ENCODE measurements at places on chromosomes 5 and 9.

DNA sequence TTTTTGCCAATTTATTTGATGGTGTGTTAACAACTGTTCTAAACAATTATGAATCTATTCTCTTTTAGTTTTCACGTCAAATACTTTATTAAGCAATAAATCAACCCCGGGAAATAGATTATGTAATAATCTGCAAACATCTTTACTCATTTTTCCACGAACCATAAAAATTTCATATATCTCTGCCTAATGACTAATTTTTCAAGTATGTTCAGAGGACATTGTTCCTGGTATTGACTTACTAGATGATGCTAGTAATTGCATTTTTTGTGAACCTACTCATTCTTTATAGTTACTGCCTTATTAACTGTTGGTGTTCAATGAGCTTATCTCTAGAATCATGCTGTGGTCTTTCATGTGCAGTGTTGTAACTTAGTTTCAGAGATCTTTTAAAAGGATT, 41.0 kb upstream of the FBN2 start:
- DNase-seq, result no peak

DNA sequence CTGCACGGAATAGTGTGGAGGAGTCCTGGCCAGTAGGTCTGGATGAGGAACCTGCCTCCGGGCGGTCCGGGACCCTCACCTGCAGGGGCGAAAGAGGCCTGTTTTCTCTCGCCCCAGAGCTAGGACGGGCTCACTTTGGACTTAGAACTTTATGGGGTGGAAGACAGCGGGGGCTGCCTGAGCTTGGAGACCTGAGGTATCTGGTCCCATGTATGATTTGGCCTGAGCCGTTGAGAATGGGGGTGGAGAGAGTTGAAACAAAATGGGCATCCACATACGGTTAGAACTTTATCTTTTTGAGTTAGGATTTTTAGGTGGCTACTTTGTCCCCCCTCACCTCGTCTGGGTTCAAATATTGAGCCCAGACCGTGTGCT, 681 bp upstream of the ETF1 start:
- DNase-seq, result no peak

DNA sequence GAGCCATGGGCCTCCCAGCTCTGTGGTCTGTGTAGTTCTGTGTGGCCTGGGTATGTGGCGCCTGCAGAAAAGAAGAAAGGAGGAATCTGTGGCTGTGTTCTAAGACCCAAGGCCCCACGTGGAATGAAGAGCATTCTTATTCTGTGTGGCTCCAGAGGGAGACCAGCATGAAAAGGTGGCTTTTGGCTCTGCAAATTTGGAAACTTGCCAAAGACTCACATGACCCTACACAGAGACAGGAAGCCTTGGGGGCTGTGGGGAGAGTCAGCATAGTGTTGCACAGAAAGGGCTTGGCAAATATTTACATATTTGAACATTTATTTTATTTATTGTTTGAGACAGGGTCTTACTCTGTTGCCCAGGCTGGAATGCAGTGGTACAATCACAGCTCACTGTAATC, 193.3 kb downstream of the TMEM38B start:
- DNase-seq, result peak; percentile 17

DNA sequence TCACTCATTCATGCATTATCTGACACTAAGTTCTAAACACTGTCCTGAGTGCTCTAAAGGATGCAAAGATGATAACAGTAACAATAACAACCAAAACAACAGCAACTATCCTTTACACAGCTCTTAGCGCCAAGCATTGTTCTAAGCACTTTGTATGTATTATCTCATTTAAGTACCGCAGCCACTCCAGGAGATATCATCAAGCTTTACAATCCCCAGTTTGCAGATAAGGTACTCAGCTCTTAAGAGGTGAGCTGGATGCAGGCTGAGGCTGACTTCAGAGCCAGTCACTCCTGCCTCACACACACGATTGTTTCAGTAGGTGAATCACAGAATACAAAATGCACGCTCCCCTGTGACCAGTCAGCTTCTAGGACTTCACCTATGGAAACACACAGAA, 141.8 kb downstream of the PAX5 start:
- DNase-seq, result no peak

GRCh38 chr9:96281641-96282040, 20.3 kb downstream of the HSD17B3 start:
- DNase-seq, result no peak

DNA sequence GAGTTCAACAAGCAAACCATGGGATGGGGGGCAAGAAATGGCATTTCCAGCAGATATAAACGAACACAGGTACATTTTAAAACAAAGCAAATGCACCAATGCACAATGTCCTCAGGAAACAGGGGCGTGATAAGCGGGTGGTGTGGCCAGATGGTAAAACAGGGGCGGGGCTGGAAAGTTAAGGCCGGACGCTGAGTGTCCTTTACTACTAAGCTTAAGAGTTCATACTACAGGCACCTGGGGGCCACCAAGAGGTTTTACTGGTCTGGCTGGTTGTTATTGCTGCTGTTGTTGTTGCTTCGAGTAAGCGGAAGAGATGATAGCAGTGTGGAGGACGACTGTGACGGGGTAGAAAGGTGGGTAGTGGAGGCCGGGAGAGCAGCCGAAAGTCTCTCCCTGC, 99.8 kb downstream of the ATPSCKMT start:
- DNase-seq, result no peak
